ENCODE measurements at places on chromosomes 5 and 9. TPM values are rescaled to one million over a fixed set of nuclear protein-coding genes. Genes with fewer than 3 reads are reported as not detected.

AFAP1L1 gene
- 1.4 TPM for total RNA-seq

DNA sequence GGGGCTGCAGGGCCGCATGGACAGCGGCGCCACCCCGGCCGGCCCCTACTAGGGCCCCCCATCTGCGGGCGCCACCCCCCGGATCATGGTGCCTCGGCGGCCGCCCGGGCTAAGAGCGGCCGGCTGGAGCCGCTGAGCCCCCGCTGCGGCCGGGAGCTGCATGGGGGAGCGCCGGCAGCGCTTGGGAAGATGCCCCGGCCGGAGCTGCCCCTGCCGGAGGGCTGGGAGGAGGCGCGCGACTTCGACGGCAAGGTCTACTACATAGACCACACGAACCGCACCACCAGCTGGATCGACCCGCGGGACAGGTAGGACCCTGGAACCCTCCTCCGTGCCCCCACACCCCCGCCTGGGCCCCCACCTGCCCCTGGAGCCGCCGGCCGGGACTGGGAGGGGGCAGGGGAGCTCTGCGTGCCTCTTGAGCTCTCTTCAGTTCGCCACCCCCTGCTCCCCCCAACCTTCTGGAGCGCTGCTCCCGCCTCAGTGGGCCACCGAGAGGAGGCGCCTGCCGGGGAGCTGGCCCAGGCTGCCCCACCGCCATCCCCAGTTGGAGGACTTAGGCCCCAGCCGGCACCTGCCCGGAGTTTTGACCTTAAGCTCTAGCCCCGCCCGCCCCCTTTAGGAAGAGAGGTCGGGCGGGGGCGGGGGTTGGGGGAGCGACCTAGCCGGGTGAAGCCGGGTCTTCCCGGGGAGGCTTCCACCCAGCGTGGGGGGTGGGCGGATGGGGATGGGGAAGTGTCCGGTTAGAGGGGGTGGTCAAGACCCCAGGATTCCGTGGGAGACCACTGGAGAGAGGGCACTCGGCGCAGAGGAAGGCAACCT lies 730 bp downstream of the WWC1 start:
- DNase-seq: no peak

DBN1 gene
- total RNA-seq: 59.3 TPM

- DNase-seq: no peak
Measured at GRCh38 chr5:37214550-37214949, 34.6 kb downstream of the CPLANE1 start.

DNA sequence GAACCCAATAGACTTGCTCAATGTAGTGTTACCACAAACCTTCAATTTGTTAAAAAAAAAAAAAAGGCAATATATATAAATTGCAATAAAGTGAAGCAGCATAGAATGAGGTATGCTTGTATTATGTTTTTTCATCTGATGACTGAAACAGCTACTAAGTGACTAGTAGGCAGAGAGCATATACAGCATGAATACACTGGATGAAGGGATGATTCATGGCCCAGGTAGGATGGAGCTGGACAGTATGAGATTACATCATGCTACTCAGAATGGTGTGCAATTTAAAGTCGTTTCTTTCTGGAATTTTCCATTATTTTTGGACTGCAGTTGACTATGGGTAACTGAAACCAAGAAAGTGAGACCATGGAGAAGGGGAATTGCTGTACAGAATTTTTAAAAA lies 161.2 kb downstream of the GNA14 start:
- DNase-seq: no peak

- no peak for DNase-seq
Measured at GRCh38 chr9:108834959-108835665, 20.7 kb downstream of the ACTL7B start.

DNA sequence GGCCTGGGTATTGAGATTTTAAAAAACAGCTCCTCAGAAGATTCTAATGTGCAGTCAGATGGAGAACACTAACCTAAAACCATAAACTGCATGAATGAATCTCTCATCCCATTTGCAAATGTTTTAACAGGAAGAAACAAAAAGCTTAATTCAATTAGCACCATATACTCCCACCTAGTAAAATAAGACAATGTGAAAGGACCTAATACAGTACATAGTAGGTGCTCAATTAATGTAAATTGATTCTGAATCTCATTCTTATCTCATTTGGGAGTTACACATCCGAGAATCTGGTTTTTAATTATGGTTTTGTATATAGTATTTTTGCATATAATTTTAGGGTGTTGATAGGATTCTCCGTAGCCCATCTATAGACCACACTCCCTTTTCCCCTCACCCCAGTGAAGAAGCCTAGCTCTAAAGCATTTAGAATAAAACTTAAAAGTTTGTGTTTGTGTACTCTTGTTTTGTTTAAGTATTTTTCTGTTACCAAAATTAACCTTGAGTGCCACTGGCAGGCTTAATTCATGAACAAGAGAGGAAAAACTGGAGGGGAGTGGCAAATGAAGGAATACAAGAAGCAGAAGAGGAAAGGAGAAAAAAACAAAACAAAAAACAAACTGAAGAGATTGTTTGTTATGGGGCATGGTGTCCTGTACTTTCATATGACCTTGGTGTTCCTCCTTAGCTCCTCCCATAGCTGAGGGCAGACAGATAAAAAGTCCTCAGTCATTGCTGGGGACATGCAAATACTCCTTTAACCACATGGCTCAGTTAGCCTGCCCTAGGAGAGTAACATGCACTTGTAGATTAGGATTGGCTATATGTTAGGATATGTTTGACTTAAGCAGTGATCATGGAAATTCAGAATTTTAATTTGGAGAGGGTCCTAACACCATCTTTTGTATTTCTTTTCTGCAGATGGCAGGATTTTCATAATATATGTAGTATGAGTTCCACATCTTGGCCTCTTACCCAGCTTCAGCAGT lies 1.2 kb downstream of the RNF14 start:
- DNase-seq: peak; percentile 15

COMMD10 gene
- 66.7 TPM for total RNA-seq

GRCh38 chr5:136420168-136420898 lies 55.0 kb upstream of the TRPC7 start:
- DNase-seq: no peak

DNA sequence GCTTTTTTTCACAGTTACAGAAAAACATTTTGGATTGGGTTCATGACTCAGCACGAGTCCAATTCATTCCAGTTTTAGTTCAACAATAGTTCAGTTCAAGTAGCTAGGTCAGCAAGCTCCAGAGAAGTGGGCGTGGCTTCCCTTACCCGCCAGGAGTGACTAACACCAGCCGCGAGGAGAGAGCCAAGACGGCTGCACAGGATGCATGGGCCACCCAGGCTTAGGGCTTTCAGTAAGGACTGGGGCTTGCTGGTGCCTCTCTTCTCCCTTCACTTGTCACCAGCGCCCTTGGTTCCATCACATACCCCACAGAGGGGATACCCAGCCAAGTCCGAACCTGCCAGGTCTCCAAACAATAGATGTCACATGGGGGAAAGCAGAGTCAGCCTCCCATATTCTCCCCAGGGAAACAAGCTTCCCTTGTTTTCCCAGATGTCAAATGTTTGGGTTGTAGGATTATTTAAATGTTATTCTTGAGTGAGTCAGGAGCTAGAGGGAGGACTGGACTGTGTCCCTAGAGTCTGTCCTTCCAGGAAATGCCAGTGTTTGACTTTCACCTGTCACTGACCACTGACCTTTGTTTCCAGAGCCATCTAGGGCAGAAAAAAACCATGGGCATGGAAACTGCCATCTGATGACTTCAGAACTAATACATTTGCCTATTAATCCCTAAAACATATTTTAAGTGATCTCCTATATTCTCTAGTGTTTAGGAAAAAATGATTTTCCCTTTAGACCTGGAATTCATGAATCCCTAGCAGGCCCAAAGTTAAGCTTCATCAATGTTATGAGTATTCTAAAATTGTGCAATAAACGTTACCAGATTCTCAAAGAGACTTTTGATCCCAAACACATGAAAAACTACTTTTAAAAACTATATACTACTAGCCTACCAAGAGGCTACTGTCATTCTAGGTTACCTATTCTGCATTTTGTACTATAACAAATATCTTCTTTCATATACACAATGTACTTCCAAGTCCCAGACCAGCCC lies 51.9 kb downstream of the NIPAL4 start:
- DNase-seq: peak; percentile 69

- no peak for DNase-seq
Measured at GRCh38 chr5:164721116-164721515, 1215.7 kb downstream of the MAT2B start.

SHLD3 gene
- 7.5 TPM for total RNA-seq

FOXD4L3 gene
- total RNA-seq: not detected

- no peak for DNase-seq
Measured at GRCh38 chr5:156526081-156526925, 199.3 kb downstream of the SGCD start.

- DNase-seq: no peak
Measured at GRCh38 chr5:176501333-176501732, 35.9 kb downstream of the RNF44 start.

DNA sequence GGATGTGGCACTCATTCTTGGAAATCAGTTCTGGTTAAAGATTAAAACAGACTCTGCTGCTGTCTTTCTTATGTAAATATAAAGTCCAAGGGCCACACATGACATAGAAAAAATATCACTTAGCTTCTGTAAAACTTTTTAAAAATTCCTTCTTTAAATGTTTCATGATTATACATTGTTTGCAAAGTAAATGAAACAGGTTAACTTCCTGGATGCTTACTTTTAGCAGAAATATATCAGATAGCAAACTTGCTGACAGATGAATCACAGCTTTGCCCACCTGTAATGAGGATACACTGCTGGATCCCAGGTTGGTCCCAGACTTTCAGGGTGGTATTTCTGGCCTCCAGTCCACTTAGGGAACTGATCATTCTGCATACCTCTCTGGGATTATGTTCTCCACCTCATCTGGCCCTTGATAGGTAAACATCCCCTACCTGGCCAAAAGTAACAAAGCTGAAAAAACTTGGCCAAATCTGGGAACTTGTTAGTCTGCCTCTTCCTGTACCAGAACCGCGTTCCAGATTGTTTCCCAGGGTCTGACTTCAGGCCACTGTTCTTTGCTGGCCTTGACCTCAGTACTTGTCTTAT lies 340.5 kb downstream of the ADGRV1 start:
- DNase-seq: no peak

- DNase-seq: no peak
Measured at GRCh38 chr5:54186912-54187445, 123.4 kb downstream of the ARL15 start.

- no peak for DNase-seq
Measured at GRCh38 chr5:67425514-67425913, 228.9 kb upstream of the CD180 start.

CCDC187 gene
- total RNA-seq: 0.05 TPM

GRCh38 chr5:158436271-158437065 lies 577.5 kb upstream of the CLINT1 start:
- DNase-seq: no peak

QSOX2 gene
- total RNA-seq: 24.1 TPM

DNA sequence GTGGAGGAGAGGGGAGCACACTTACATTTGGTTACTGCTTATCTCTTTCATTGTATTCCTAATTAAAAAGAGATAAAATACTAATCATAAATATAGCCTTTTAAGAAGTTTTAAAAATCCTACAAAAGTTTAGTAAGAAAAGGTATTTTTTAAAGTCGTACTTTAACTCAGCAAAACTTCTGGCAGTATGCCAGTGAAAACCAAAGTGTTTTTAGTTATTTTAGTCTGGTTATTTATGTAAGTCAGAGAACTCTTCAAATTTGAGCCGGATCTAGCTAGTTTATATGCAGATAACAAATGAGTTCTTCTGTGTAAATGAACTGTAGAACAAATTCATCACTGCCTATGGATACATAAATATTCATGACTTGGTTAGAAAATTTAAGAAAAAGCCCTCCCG lies 36.5 kb upstream of the ANKDD1B start:
- no peak for DNase-seq

DNA sequence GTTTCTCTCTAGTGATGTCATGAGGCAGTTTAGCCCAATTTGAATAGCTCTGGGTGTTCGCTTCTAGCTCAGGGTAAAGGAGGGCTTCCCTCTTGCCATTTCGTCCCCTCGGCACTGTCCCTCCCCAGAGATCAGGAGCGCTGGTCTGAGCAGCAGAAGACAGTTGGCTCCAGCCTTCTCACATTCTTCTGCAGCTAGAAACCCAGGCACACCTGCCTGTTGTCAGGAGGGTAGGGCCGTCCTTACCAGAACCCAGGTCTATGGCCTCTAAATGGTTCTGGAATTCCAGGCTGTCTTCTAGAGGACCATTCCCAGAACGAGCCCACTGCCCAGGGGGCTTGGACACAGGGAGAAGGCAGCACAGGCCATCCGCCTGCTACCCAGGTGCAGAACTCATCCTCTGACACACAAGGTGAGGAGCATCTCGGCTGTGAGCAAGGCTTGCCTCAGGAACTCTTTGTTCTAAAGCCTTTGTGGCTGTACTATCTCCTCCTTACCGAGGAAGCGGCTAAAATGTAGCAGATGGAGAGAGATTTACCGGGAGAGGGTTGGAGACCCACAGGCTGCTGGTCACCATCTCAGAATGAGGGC lies 255.6 kb upstream of the IRX2 start:
- no peak for DNase-seq

GRCh38 chr5:171893290-171893886 lies 107.8 kb downstream of the SMIM23 start:
- DNase-seq: no peak

DNA sequence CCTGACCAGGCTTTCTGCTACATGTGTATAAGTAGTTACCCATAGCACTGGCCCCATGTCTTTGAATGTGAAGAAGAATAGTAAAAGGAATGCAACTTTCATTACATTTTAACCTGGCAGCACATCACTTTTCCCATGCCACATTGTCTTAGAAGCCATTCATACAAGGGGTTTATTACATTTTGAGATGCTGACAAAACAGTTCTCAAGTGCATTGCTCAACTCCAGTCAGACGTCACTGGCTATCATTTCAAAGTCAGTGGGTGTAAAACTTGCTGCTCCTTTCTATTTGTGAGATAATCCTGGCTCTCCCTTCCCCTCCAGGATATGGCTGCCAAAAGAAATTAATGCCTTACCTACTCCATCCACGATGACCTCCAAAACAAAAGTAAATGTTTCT lies 97.0 kb upstream of the VCAN start:
- no peak for DNase-seq

DNA sequence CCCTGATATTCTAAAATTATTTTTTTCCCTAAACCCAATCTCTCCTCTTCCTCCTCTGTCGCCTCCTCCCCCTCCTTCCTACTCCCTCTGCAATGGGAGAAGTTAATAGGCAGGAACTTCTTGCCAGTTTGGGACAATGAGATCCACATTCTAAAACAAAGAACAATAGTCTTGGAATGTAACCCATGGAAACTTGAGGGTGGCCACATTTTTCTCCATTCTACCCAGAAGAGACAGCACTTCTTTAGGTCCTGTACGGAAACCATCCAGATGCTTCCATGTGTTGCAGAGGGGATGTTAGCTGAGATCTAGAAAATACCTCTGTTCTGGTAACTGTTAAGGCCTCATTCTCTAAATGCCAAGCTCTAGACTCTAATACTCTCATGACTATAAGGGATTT lies 10.0 kb downstream of the SPARC start:
- DNase-seq: no peak

GRCh38 chr9:18776836-18777820 lies 255.9 kb downstream of the SAXO1 start:
- DNase-seq: no peak

ANKRD18A gene
- 3.9 TPM for total RNA-seq

DNA sequence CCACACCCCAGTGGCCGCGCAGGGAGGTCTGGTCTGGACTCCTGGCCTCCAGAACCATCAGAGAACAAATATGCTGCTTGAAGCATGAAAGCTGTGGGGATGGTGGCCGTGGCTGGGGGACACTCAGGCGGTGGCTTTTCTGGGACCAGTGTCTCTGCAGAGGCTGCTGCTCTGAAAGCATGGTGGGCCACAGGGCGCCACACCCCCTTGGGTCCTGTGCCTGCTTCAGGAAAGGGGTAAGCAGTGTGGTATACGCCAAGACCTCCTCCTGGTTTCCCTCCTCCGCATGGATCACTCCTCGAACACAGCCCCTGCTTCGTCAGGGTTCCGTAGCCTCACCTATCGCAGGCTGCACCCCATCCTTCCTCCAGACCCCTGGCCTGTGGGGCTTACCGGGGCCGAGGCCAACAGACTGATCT lies 19.7 kb upstream of the TERT start:
- no peak for DNase-seq
